ENCODE measurements at places on chromosomes 6 and 20.
A peak's percentile ranks its signal among the peaks of the same experiment; 100 is the strongest.

- DNase-seq: peak; percentile 20
Observed at GRCh38 chr6:14818422-14818884, 427.4 kb upstream of the JARID2 start.

- no peak for DNase-seq
Observed at GRCh38 chr6:169845426-169846285, 94.2 kb downstream of the ERMARD start.

GRCh38 chr20:60729135-60729900 is 522.7 kb upstream of the CDH4 start:
- DNase-seq: no peak

GRCh38 chr6:152399399-152399798 is 237.8 kb downstream of the SYNE1 start:
- DNase-seq: no peak

DNA sequence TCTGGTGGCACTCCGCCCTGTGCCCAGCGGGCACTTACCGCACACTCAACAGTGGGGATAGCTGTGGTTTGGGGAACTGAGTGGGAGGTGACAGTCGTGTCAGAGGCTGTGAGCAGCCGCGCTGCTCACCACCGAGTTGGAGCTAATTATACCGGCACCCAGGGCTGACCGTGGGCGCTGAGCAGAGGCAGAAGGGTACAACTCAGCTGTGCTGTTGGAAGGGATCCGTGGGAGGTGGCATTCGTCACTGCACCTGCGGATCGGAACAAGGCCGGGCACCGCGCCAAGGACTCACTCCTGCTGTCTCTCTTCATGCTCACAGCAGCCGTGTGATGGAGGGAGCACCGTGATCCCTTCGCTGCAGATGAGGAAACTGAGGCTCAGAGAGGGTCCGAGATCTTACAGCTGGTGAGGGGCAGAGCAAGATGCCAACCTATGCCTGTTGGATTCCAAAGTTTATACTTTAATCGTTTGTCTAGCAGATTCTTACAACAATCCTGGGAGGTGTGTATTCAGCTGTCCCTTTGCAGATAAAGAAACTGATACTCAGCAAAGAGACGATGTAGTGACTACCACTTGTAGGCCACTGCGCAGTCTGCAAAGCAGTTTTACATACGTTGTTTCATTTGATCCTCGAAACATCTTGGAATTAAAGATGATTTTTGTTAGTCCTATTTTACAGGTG is 713 bp upstream of the ELMO2 start:
- peak; percentile 85 for DNase-seq

DNA sequence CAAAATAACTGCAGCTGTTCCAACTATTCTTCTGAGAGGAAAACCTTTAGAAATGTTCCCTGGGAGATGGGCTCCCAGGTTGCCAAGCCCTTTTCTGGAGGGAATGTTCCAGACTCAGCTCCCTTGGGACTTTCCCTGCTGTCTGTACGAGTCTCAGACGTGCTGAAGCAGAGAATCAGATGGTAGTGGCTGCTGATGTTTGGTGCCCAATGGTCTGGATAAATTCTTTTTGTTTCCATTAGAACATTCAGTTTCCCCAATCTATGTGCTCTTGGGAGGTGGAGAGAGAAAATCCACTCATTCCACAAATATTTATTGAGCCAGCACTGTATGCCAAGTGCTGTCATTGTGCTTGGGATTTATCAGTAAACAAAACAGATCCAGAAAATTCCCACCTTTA is 40.0 kb downstream of the SNHG17 start:
- DNase-seq: no peak

- no peak for DNase-seq
Observed at GRCh38 chr20:51269671-51270070, 246.8 kb upstream of the KCNG1 start.

GRCh38 chr20:37425103-37425625 is 79.2 kb downstream of the SRC start:
- no peak for DNase-seq

GRCh38 chr20:37453836-37454235 is 67.2 kb upstream of the NNAT start:
- no peak for DNase-seq

DNA sequence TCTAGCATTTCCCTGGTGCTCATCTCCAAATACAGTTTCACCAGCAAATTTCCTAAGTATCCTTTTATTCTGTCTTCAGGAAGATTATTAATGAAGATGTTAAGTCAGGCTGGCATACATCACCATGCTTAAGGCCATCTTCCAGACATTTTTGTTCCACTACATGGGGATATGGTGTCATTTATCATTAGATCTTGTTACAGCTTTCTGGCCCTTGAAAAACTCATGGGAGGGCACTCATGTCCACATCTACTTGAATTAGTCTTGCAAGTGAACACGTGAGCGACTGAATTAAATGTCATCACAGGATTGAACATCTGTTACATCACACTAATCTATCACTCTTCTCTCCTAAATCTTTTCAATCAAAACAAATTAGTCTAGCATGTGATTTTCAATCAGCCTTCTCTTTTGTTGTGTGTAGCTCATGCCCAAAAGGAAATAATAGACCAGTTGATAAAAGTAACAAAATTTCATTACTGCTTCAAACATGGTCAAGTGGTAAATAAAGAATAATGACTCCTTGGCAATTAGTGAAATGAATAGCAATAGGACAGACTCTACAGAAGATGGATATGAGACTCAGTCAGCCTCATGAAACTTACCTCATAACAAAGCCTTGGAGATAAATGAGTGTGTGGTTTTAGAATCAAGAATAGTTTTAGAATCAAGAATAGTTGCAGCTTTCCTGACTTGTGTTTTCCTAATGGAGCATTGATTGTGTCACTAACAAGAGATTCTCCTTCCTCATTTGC is 80.5 kb downstream of the MTFR2 start:
- DNase-seq: no peak

GRCh38 chr6:40937491-40937890 is 101.5 kb downstream of the UNC5CL start:
- no peak for DNase-seq

- DNase-seq: no peak
Observed at GRCh38 chr6:89965441-89966227, 71.4 kb downstream of the GJA10 start.

All from NCI-H2029 (cell line).